ENCODE measurements at places on chromosomes 4 and X.

GRCh38 chr4:159206427-159206871 lies 103.6 kb downstream of the RAPGEF2 start:
- no peak for DNase-seq

DNA sequence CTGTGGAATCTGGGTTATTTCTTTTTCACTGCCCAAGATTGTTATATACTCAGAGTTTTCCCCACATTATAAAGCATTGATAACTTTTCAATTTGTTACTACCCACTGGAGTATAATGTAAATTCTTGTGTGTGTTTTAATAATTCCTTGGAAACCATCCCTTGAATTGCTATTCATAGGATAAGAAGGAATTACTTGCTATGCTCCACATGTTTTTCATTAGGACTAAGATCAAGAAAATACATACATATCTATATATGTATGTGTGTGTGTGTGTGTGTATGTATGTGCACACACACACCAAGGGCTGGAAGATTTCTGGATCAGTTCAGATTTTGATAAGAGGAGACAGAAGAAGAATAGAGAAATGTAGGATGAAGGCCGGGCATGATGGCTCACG lies 206.4 kb upstream of the JADE1 start:
- no peak for DNase-seq

- DNase-seq, result no peak
Measured at GRCh38 chr4:137707102-137707620, 174.9 kb upstream of the PCDH18 start.

- peak; percentile 43 for DNase-seq
Measured at GRCh38 chrX:153032397-153033118, 23.7 kb upstream of the PNMA3 start.

GRCh38 chr4:139666735-139667281 lies 1.2 kb downstream of the MGST2 start:
- DNase-seq, result peak; percentile 71

- DNase-seq, result peak; percentile 44
Measured at GRCh38 chrX:130216320-130216719, 44.6 kb downstream of the RAB33A start.

- no peak for DNase-seq
Measured at GRCh38 chr4:7524064-7524682, 89.4 kb upstream of the PSAPL1 start.

GRCh38 chrX:44299177-44299576 lies 44.3 kb downstream of the EFHC2 start:
- DNase-seq, result no peak
